Glomerular endothelial cell (primary cell): ENCODE measurements at places on chromosomes 11 and 22.

GRCh38 chr11:114846416-114846791 is 168.1 kb downstream of the NXPE2 start:
- no peak for DNase-seq

GRCh38 chr11:66600631-66601233 is 7.7 kb downstream of the CCS start:
- DNase-seq: no peak

DNA sequence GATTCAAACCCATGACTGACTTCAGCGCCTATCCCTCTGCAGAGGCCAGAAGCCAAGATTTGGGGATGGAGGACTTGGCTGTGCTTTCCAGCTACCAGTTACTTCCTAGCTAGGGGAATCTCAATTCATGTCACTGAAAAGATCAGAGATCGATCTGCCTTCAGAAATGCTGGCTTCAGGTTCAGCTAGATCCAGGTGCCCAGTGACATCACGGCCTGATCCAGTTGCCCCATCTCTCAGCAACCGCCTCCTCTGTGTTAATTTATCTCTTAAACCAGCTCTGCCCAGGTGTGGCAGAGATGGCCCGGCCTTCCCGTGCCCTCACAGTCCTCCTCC is 24.2 kb downstream of the CYTH4 start:
- DNase-seq: no peak

- DNase-seq: no peak
These were observed 9.5 kb downstream of the MFNG start for GRCh38 chr22:37476389-37477329.
